ENCODE measurements at places on chromosomes 12 and 14.

GRCh38 chr14:102630405-102630804, 38.0 kb downstream of the RCOR1 start:
- no peak overlapping the region for H3K4me3 ChIP-seq
- H3K27ac ChIP-seq = peak overlapping the region; percentile 77
- peaks cover 63% of the 10 kb centered on the region for H3K4me1 ChIP-seq
- peaks cover 4% of the 10 kb centered on the region for H3K36me3 ChIP-seq
- no peaks in the 10 kb centered on the region for H3K27me3 ChIP-seq
- no peak for DNase-seq

GRCh38 chr14:66717561-66718140, 209.7 kb downstream of the GPHN start:
- no peak overlapping the region for H3K4me3 ChIP-seq
- no peak for DNase-seq
- H3K27me3 ChIP-seq = no peaks in the 10 kb centered on the region

DNA sequence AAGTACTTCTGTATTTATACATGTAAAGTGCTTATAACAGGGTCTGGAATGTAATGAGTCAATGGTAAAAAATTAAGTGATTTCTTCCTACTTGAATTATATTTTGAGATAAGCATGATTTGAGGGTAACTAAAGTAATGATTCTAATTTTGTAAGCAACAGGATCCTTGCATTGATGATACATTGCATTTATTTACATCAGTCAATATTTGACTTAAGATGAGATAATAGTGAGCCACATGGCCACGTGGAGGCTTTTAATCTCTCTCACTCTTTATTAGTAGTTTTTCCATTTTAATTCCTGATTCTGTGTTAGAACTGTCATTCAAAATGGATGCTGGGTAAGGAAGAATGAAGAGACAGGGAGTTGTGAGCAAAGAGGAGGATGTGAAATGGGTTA, 298.1 kb upstream of the PRICKLE1 start:
- H3K27me3 ChIP-seq = no peaks in the 10 kb centered on the region
- H3K27ac ChIP-seq = no peak overlapping the region
- no peak for DNase-seq
- H3K4me1 ChIP-seq = no peaks in the 10 kb centered on the region
- no peaks in the 10 kb centered on the region for H3K36me3 ChIP-seq

GRCh38 chr12:4626543-4626942, 22.3 kb downstream of the AKAP3 start:
- no peaks in the 10 kb centered on the region for H3K36me3 ChIP-seq
- peaks cover 36% of the 10 kb centered on the region for H3K27me3 ChIP-seq
- no peaks in the 10 kb centered on the region for H3K4me1 ChIP-seq
- no peak for DNase-seq

GRCh38 chr12:84585776-84586395, 326.7 kb downstream of the SLC6A15 start:
- no peak overlapping the region for H3K4me3 ChIP-seq
- DNase-seq = no peak
- H3K4me1 ChIP-seq = no peaks in the 10 kb centered on the region
- no peaks in the 10 kb centered on the region for H3K27me3 ChIP-seq
- H3K27ac ChIP-seq = no peak overlapping the region
- no peaks in the 10 kb centered on the region for H3K36me3 ChIP-seq

- no peaks in the 10 kb centered on the region for H3K27me3 ChIP-seq
- no peak overlapping the region for H3K27ac ChIP-seq
- H3K4me3 ChIP-seq = no peak overlapping the region
- no peak for DNase-seq
- H3K4me1 ChIP-seq = no peaks in the 10 kb centered on the region
Measured at GRCh38 chr14:84436528-84436927, 1093.4 kb upstream of the FLRT2 start.

DNA sequence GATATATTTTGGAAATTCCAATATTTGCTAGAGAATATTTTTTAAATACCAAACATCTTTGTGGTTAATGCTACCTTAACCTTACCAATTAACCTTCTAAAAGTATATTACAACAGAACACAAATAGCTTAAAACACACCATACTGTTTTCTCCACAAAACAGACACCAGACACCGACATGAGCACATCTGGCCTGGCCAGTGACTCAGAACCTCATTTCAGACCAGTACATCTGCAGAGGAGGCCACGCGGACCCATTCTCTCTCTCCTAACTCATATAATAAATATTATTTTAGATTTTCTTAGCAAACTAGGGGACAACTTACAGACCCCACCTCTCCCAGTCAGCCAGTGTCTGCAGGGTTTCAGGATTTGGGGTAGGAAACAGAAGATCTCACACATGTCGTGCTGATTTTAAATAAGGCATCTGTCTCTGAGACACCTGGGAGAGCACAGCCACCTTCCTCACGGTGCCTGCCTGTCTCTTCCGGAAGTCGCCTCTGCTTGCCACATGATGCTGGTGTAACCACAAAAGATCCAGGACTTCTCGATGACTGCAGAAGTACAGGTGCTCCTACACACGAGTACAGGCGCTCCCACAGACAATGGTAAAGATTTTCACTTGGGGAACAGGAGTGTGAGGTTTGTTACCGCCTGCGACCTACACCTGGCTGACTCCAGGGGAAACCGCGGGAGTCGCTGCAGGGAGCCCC, 9.7 kb upstream of the ANKLE2 start:
- no peaks in the 10 kb centered on the region for H3K36me3 ChIP-seq
- peak overlapping the region; percentile 96 for H3K27ac ChIP-seq
- H3K4me1 ChIP-seq = peaks cover 74% of the 10 kb centered on the region
- H3K4me3 ChIP-seq = peak overlapping the region; percentile 88

GRCh38 chr12:52356762-52357580, 10.3 kb downstream of the KRT85 start:
- no peak overlapping the region for H3K27ac ChIP-seq
- peaks cover 20% of the 10 kb centered on the region for H3K4me1 ChIP-seq
- no peak for DNase-seq
- peaks cover 1% of the 10 kb centered on the region for H3K27me3 ChIP-seq
- H3K36me3 ChIP-seq = no peaks in the 10 kb centered on the region

- H3K27ac ChIP-seq = no peak overlapping the region
- no peaks in the 10 kb centered on the region for H3K27me3 ChIP-seq
- no peaks in the 10 kb centered on the region for H3K4me1 ChIP-seq
- no peaks in the 10 kb centered on the region for H3K36me3 ChIP-seq
Measured at GRCh38 chr12:128570191-128571065, 253.3 kb downstream of the SLC15A4 start.

GRCh38 chr14:56217380-56218045, 99.3 kb downstream of the PELI2 start:
- H3K4me1 ChIP-seq = peaks cover 31% of the 10 kb centered on the region
- no peak for DNase-seq
- H3K27me3 ChIP-seq = no peaks in the 10 kb centered on the region
- H3K36me3 ChIP-seq = no peaks in the 10 kb centered on the region
- no peak overlapping the region for H3K27ac ChIP-seq

- peaks cover 18% of the 10 kb centered on the region for H3K4me1 ChIP-seq
- H3K4me3 ChIP-seq = peak overlapping the region; percentile 70
- no peak overlapping the region for H3K27ac ChIP-seq
- DNase-seq = no peak
- H3K36me3 ChIP-seq = no peaks in the 10 kb centered on the region
Measured at GRCh38 chr12:32897281-32897610, 669 bp upstream of the PKP2 start.

DNA sequence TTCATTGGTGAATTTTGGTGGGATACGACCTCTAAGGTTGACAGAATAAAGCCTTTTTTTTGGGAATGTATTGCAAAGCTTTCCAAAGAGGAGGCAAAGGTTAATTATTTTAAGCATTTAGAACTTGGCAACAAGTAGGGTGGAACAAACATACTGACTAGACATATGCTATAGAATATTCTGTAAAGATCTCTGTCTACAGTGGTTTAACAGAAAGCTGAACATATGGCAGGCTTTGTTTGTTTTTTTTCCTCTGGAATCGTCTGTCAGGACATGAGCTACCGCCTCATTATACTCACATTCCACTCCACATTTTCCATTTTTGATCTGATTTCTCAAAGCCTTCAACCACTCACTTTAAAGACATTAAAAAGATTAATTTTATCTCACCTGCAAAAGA, 153.4 kb upstream of the PELI2 start:
- H3K36me3 ChIP-seq = no peaks in the 10 kb centered on the region
- H3K4me3 ChIP-seq = no peak overlapping the region
- H3K27me3 ChIP-seq = no peaks in the 10 kb centered on the region
- H3K27ac ChIP-seq = no peak overlapping the region
- H3K4me1 ChIP-seq = no peaks in the 10 kb centered on the region

- H3K36me3 ChIP-seq = peaks cover 4% of the 10 kb centered on the region
- H3K27me3 ChIP-seq = no peaks in the 10 kb centered on the region
- peak overlapping the region; percentile 50 for H3K4me3 ChIP-seq
- DNase-seq = no peak
- peaks cover 57% of the 10 kb centered on the region for H3K4me1 ChIP-seq
Measured at GRCh38 chr12:124517260-124518050, 50.0 kb downstream of the NCOR2 start.

DNA sequence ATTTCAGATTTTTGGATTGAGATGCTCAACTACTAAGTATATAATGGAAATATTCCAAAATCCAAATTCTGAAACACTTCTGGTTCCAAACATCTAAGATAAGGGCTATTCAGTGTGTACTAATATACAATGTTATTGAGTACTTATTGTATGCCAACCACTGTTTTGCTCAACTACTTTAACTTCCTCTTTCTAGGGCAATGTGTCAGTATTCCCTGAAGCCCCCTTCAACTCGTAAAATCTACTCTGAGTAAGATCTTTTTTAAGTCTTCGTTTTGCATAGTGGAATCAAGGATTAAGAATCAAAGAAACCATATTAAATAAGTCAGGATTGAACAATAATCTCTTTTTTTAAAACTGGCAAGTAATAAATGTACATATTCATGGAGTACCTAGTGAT, 45.5 kb downstream of the SPATA7 start:
- H3K4me1 ChIP-seq = no peaks in the 10 kb centered on the region
- no peak for DNase-seq
- H3K36me3 ChIP-seq = no peaks in the 10 kb centered on the region
- no peak overlapping the region for H3K4me3 ChIP-seq
- H3K27ac ChIP-seq = no peak overlapping the region

GRCh38 chr14:69081271-69081670, 71.6 kb downstream of the DCAF5 start:
- no peak overlapping the region for H3K27ac ChIP-seq
- DNase-seq = no peak
- peaks cover 21% of the 10 kb centered on the region for H3K36me3 ChIP-seq
- no peaks in the 10 kb centered on the region for H3K27me3 ChIP-seq
- no peak overlapping the region for H3K4me3 ChIP-seq

- H3K4me3 ChIP-seq = no peak overlapping the region
- no peak overlapping the region for H3K27ac ChIP-seq
- H3K27me3 ChIP-seq = peaks cover 5% of the 10 kb centered on the region
- DNase-seq = no peak
Measured at GRCh38 chr14:25411781-25412757, 362.1 kb upstream of the STXBP6 start.

Data from naive B cell (primary cell).